ENCODE measurements at places on chromosomes 4 and X. TPM values are rescaled to one million over a fixed set of nuclear protein-coding genes. Genes with fewer than 3 reads are reported as not detected.

DNA sequence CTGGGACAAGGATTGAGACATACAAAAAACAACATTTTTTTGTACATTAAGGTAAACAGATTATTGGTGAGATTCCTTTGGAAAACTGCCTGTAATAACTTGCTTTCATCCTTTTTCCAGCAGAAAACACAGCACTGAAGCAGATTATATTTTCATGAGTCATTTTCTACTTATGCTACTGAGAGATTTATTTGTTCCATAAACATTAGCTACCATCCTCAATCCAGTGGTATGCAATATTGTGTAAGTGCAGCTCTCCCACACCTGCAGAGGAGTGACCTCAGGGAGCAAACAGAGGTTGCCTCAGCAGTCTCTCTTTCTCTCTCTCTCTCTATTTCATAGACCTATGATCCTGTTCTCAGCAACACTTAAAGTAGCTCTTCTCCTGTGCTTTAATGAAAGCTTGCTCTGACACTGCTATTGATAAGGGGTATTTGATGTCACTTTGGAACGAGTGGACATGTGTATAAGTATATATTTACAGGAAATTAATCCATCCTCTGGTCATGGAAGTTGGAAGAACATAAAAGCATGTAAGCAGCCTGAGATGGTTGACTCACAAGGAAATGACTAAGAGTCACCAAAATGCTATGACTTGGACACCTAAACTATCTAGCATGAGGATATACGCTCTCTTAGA lies 163.7 kb upstream of the SPANXC start:
- H3K27ac ChIP-seq = no peak overlapping the region
- no peak overlapping the region for H3K4me3 ChIP-seq
- no peaks in the 10 kb centered on the region for H3K36me3 ChIP-seq
- no peaks in the 10 kb centered on the region for H3K27me3 ChIP-seq

DNA sequence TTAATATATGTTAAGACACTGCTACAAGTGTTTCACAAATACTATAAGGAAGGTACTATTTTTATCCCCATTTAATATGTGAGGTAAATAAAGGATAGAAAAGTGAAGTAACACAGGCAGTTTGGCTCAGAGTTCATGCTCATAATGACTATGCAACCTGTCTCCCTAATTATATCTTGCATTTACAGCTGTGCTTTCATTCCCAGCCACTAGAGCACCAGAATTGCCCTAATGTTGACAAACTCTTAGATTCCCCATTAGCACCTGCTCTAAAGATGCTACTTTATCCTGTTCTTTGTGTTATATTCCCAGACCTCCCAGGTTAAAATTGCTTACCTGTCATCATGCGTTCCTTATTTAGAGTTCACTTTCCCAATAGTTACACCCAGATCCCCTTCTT lies 833.6 kb downstream of the CCSER1 start:
- DNase-seq = no peak
- no peaks in the 10 kb centered on the region for H3K27me3 ChIP-seq
- no peak overlapping the region for H3K4me3 ChIP-seq
- H3K4me1 ChIP-seq = no peaks in the 10 kb centered on the region
- H3K27ac ChIP-seq = no peak overlapping the region
- no peaks in the 10 kb centered on the region for H3K36me3 ChIP-seq

The HADH gene
- 30.9 TPM for total RNA-seq

The NKRF gene
- 5.5 TPM for total RNA-seq

Measured in esophagus squamous epithelium (tissue), 5 donors.